ENCODE measurements at places on chromosomes 5 and 9.

GRCh38 chr9:81598811-81599210 lies 90.5 kb downstream of the TLE1 start:
- DNase-seq = no peak

DNA sequence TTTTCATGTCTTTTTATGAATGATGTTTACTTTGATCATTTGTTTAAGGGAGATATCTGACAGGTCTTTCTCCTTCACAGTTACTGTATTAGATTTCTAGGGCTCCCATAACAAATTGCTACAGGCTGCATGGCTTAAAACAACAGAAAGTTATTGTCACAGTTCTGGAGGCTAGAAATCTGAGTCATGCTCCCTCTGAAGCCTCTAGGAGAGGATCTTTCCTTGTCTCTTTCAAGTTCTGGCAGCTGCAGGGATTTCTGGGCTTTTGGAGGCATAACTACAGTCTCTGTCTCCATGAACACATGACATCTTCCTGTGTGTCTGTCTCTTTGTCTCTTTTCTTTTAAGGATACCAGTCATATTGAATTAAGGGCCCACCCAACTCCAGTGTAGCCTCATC lies 557.3 kb upstream of the SEMA6A start:
- DNase-seq = no peak

GRCh38 chr5:95686651-95687050 lies 3.9 kb upstream of the SPATA9 start:
- DNase-seq = no peak

DNA sequence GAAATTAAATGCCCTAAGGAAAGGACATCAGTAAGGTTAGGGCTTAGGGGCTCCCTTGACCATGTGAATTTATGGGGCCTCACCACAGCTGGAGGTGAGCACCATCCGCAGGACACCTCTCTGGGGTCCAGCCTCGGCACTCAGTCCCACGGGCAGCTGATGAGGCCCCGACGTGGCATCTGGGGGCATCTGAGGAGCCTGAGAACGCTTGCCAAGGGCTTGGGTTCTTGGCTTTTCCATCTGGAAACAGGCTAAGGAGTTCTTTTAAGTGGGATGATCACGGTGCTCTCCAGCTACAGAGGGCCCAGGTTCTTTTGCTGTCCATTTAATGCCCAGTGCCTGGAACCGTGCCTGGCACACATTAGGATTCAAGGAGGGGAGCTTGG lies 3.6 kb downstream of the NKX2-5 start:
- no peak for DNase-seq

DNA sequence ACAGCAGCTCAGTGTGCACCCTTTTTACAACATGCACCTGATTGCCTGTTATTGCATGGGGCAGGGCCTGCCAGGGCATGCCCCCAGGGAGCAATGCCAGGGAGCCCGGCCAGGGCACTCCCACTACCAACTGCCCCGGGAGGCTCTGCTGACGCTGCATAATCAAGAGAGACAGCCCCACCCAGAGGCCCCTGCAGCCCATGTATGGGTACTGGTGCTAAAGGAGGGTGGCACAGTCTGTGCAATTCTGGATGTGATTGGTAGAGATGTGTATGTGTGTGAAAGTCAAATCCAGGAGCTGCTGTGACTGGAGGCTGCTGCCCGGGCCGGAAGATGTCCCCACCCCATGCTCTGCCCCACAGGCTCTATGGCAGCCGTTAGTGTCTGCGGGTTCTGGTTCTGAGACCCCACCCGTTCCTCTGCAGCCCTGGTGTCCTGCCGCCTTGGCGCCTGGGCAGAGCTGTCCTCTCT lies 3.9 kb upstream of the NEURL1B start:
- DNase-seq = no peak

DNA sequence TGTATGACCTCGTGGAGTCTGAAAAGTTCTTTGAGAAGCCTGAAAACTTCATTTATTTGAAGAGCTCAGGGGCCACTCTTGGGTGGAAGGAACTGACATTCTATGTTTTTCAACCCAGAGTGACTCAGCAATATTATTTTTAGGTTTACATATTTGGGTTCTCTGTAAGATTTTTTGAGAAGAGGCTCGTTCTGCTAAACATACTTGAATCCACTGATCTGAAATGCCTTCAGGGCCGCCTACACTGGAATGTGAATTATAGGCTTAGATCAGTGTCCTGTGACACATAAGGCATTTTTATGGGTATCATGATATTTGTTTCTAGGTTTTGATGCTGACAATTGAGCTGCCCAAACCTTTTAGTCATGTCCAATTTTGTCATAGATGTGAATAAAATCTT lies 86.2 kb downstream of the PSAT1 start:
- DNase-seq = no peak

- DNase-seq = no peak
Observed at GRCh38 chr9:109852556-109852955, 72.6 kb downstream of the PALM2AKAP2 start.

- no peak for DNase-seq
Observed at GRCh38 chr5:87588316-87588715, 175.6 kb upstream of the CCNH start.
